ENCODE measurements at places on chromosomes 5 and 9. TPM values are rescaled to one million over a fixed set of nuclear protein-coding genes. Genes with fewer than 3 reads are reported as not detected.

GRCh38 chr9:87711857-87712800, 13.8 kb upstream of the CTSL start:
- H3K36me3 ChIP-seq = peaks cover 17% of the 10 kb centered on the region
- peak overlapping the region; percentile 34 for H3K27ac ChIP-seq
- H3K4me3 ChIP-seq = no peak overlapping the region
- no peaks in the 10 kb centered on the region for H3K27me3 ChIP-seq
- H3K4me1 ChIP-seq = peaks cover 2% of the 10 kb centered on the region

DNA sequence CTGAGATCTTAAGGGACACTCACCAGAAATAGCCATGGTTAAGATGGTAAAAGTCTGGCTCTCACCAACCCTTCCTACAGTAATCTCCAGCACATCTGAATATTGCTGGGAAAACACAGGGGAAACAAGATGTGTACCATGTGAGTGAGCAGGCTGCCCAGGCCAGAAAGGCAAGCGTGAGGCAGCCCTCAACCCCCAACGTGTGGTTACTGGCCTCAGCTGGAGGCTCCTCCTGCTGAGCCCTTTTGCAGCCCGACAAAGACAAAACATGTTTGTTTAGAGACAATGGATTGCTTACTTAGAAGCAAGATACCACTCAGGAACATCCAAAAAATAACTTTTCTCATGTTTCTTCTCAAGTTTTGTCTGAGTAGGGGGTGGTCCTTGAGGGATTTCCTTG, 16.6 kb downstream of the ZFP62 start:
- no peaks in the 10 kb centered on the region for H3K4me1 ChIP-seq
- H3K27ac ChIP-seq = no peak overlapping the region
- DNase-seq = no peak

GRCh38 chr5:72159501-72159911, 52.2 kb downstream of the MAP1B start:
- no peak for DNase-seq
- no peaks in the 10 kb centered on the region for H3K27me3 ChIP-seq
- H3K27ac ChIP-seq = no peak overlapping the region
- no peaks in the 10 kb centered on the region for H3K4me1 ChIP-seq
- H3K4me3 ChIP-seq = no peak overlapping the region

DNA sequence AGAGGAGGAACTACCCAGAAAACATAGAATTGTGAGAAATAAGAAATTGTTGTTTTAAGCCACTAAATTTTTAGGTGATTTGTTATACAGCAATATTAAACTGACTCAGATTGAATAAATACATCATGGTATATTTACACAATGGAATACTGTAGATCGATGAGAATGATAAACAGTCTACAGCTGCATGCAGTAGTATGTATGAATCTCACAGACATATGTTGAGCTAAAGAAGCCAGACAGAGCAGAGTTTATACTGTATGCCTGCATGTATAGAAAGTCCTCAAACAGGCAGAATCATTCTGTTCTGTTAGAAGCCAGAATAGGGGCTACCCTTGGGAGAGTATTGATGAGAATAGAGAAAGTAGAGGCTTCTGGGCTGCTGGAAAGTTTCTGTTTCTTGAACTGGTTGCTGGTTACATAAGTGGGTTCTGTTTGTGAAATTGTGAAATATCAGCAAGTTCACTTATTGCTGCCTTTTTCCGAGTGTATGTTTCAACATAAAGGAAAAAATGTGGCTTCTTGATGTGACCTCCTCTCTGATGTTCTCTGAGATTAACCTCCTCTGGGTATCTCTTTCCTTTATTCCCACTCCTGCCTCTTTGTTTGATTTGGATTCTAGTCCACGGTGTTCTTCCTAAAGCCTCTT, 9.6 kb downstream of the KIAA1958 start:
- H3K27ac ChIP-seq = peak overlapping the region; percentile 49
- peaks cover 17% of the 10 kb centered on the region for H3K4me1 ChIP-seq
- H3K36me3 ChIP-seq = no peaks in the 10 kb centered on the region
- no peak for DNase-seq

- H3K27me3 ChIP-seq = no peaks in the 10 kb centered on the region
- no peak overlapping the region for H3K4me3 ChIP-seq
Observed at GRCh38 chr5:133581918-133582317, 30.4 kb downstream of the FSTL4 start.

Gene ADAMTSL1
- 1.1 TPM for polyA plus RNA-seq

All from liver (tissue), 10 donors.